ENCODE measurements at places on chromosomes 1 and 21.
A peak's percentile ranks its signal among the peaks of the same experiment; 100 is the strongest.

DNA sequence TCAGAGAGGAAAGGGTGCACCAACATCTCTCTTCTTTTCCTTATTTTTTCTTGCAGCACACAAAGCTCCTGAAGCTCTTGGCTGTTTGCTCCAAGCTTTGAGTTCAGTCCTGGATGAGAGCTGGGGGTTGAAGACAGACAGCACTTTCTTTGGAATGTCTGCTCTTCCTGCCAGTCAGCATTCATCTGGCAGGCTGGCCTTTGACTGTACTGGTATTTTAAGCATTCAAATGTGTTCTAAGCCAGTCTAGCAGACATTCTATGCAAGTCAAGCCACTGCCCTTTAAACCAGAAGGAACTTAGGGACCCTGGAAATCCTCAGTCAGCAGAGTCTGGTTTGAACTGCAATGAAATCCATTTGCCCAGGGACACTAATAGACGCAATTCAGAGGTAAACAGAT is 45.0 kb downstream of the XCL1 start:
- no peak for DNase-seq

- DNase-seq = peak; percentile 76
Measured at GRCh38 chr1:150281221-150281757, 1.1 kb upstream of the CIART start.

- no peak for DNase-seq
Measured at GRCh38 chr1:51517361-51518032, 1.6 kb downstream of the EPS15 start.

GRCh38 chr1:194055536-194055935 is 869.1 kb upstream of the B3GALT2 start:
- no peak for DNase-seq

DNA sequence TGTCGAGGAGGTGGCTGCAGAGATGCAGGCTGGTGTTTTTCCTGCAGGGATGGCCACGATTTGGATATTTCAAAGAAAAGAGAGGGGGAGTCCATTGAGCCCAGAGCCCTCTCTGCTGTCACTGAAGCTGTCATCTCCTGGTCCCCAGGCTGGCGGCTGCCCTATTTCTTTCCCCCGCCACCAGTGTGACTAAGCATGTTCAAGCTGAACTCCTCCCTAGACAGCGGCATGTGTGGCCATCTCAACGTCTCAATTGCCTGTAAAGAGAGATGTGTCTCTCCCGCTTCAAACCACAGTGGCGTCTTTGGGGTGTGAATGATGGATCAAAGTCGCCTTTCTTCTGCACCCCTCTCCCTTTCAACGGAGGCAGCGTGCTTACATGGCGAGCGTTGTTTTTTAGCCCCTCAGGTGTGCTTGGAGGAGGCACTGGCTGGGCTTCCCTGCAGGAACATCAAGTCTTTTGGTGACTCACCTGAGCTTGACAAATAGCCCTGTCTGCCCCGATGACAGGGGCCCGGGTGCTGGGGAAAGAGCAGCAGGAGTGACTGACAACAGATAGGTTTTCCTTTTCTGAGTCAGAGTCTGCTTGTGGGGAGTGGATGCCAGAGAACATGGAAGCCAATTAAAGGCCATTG is 346.4 kb upstream of the AJAP1 start:
- no peak for DNase-seq

All from glutamatergic neuron (in vitro differentiated cells).